ENCODE measurements at places on chromosomes 7 and 10.

DNA sequence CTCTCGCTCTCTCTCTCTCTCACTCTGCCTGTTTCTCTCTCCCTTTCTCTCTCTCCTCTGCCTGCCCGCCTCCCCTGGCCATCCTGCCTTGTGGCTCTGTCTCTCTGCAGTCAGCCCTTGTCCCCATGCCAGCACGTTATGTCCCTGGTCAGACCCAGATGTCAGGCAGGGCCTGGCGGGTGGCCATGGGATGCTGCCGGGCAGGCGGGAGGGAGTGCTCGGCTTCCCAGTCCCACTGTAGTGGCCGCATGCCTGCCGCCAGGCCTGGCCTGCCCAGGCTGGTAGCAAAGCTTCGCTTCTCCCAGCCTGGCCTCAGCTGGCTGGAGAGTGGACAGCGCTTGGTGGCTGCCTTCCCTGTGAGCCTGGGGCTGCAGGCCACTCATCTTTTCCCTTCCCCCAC lies 121.5 kb upstream of the ZNF716 start:
- no peak for DNase-seq

- DNase-seq: no peak
These were observed 72.0 kb upstream of the ABCB5 start for GRCh38 chr7:20543500-20543899.

DNA sequence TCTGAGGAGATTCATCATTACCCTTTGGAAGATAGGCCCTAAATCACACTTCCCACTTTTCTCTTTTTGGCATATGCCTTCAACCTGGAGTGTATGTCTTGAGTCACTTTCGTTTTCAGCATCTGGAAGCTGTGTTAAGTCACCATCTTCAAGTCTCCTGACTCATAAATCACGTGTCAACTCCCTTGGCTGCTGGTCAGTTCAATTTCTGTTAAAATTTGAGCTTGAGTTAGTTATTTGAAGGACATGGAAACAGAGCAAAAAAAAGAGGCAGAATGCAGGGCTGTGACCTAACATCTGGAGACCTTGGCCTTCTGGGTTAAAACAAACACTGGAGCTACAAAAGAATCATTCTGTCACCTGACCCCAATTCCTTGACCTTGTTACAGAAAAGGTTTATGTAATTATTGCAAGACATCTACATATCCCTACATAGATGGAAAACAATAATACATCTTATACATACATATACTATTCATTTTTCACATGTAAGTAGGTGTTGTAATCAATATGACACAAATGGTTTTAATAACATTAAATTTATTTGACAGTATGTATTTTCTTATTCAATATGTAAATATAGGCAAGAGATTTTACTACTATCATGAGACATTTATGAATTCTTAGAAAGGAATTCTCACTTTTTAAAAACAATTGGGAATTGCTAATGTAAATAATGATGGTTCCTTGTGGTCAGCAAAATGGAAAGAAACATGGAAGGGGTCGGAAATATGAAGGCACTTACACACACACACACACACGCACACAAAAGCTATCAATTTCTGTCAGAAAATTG lies 169.7 kb upstream of the PHYHIPL start:
- DNase-seq: no peak

GRCh38 chr7:151060113-151060415 lies 675 bp downstream of the SLC4A2 start:
- no peak for DNase-seq

DNA sequence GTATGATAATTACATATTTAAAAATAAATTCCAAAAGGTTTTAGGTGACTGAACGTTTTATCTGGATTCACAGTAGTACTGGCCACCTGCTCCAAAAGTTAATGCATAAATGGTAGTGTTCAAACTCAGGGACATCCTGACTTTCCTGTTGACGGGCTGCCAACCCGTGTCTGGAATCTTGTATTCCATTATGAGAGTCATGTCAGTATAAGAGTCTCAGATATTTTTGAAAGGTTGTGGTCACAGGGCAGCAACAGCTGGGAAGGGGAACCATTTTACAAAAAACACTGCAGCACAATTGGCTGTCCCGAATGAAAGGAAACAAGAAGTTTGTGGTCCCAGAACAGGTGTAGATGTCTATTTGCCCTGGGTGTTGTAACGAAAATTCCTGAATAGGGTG lies 2.8 kb downstream of the TDRD1 start:
- no peak for DNase-seq

DNA sequence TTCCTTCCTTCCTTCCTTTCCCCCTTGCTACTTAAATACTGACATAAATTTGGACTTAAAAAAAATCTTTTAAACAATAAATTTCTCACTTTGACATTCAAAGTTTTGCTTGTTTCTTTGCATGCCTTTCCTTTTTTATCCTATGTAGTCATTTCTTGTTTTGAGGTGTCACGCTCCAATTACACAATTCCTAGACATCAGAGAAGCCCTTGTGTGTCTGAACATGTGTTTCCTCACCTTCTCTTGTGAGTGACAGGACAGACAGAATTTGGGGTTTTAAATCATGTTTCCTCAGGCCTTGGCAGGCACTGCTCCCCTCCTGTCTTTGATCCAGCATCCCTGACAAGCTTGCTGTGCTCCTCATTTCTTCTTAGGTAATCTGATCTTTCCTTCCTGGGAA lies 91.3 kb downstream of the CYTH3 start:
- no peak for DNase-seq

GRCh38 chr7:50227726-50228125 lies 76.8 kb upstream of the IKZF1 start:
- no peak for DNase-seq

GRCh38 chr7:136183981-136184380 lies 206.8 kb upstream of the MTPN start:
- no peak for DNase-seq

DNA sequence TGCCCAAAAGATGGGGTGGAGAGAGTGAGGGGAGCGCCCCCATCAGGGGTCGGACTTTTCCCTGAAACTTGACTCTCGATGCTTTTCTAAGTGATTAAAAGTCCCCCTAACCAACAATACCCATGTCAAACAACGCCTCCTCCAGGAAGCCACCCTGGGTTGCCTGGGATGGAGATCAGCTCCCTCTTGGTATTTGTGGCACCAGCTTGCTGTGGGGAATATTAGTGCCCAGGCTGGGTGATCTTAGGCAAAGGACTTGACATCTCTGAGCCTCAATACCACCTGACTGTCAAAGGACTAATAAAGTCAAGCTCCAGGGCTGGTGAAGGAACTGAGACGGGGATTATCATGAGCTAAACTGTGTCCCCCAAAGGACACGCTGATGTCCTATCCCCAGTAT lies 18.2 kb upstream of the ELFN1 start:
- no peak for DNase-seq

DNA sequence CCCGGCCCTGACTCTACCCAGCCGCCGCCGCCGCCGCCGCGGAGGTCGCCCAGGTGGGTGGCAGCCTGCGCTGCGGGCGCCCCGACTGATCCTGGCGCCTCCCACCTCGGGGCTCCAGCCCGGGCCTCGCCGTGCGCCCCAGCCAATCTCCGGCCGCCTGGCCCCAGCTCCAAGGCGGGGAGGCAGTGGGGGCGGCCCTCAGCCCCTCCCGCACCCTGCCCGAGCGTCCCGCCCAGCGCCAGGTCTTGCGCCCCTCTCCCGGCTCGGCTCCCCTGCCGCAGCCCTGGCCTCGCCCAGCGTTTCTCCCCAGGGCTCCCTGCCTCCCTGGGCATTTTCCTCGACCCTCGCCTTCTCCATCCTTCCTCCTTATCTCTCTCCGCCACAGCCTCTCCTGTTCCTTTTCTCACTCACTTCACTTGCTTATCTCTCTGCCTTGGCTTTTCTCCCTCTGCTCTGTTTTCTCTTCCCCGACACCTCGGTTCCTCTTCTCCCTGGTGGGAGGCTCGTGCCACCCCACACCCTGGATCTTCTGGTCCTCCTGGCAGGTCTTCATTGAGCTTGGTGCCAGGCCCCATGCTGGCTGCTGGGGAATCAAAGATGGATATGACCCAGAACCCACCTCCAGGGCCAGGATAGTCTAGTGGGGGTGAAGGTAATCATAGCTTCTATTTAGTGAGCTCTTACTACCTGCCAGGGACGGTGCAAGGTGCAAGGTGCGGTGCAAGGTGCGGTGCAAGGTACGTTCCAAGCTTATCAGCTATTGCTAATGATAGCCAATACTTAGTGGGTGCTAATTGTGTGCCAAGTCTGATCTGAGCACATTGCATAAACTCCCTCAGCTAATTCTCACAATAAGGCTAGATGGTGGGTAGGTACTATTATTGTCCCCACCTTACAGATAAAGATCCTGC lies at the start of gene SFRP5:
TSS of gene SFRP5 (minus strand) at position 87 of the 911 bp plus-strand sequence. CDS start 166 bp downstream, outside the sequence.
- no peak for DNase-seq

DNA sequence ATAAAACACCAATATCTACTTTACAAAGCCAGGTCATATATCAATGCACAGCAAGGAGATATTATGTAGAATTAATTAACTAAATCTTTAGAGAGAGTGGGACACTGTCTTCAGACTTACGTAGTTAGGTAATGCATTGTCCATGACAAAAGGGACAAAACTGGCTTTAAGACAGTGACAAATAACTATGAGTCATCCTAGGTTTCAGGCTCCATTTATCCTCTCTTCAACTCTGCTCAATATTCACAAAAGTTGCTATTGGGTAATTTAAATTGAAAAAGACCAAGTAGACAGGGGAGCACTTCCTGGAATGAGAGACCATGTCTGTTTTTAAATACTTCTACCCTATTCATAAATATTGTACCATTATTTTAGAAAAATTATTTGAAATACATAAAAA lies 464.5 kb downstream of the ARL4A start:
- no peak for DNase-seq

DNA sequence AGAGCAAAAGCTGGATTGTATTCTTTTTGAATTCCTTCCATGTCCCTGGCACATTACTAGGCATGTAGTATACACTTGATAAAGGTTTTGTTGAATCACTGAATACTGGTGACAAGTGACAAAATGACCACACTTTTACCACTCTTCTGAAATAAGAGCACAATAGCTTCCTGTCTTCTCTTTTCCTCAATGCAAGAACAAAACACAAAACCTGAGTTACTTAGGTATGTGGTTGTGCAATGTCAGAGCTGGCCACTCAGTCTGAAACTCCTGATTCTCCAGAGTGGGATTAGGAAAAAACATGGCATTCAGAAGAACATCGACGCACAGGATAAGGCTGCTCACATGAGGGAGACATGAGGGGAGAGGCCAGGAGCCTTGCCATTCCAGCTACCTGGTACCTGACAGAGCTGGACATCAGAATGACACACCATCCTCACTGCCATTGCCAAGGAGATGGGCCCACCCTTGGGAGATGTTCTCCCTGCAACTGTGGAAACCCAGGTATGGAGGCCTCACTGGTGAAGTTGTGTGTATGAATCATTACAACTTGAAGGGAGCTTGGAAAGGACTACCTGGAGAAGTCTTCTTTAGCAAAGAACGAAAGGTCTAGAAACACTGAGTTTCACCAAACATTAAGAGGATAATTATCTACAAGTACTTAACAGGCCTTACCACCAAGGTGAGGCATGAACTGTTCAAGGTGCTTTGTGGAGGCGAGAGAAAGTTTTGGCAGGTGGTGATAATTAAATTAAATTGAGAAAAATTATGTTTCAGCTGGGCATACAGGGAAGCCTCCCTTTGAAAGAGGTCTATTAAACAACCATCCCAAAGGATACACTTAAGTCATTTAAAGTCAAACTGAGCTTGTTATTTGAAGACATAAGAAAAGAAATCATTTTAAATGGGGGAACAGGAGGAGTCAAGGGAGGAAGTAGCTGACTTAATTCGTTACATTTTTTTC lies 246.5 kb upstream of the AOAH start:
- no peak for DNase-seq

DNA sequence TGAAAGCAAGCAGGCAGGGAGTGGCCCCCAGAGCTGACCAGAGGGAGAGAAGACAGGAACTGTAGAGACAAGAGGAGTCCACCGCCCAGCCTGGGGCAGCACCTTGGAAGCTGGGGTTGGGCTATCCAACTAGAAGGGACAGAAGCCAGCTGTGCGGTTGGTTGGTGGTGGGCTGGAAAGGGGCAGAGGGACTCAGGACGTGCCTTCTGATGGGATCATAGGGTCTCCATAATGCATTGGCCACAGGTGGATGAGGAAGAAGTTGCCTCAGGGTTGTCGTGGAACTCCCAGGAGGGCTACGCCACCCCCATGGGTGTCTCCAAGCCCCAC lies 114.0 kb upstream of the RET start:
- no peak for DNase-seq

GRCh38 chr10:91319336-91319735 lies 90.8 kb upstream of the HECTD2 start:
- DNase-seq: no peak

GRCh38 chr7:103336761-103337160 lies 7.8 kb downstream of the DNAJC2 start:
- no peak for DNase-seq

- peak; percentile 38 for DNase-seq
These were observed 21.1 kb upstream of the HBP1 start for GRCh38 chr7:107147464-107148393.

DNA sequence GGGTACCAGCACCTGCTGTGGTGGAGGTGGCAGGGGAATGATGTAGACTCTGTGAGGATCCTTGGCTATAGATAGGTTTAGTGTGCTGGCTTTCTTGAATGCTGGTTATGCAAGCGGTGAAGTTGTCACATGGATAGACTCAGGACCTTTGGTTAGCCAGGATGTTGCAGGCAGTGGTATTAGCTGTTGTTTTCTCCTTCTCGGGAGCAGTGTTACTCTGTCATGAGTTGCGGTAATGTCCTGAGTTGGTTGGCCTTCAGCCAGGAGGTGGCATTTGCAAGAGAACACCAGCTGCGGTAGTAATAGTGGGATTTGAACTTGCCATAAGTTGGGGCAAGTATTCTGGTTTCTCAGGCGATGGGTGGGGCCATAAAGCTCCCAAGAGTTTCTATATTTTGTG lies 10.8 kb downstream of the AGK start:
- DNase-seq: no peak

GRCh38 chr7:92404170-92404614 lies 43.1 kb upstream of the GATAD1 start:
- no peak for DNase-seq

Data from cerebellum (tissue), 4 donors.